ENCODE measurements at places on chromosomes 12 and 14.

DNA sequence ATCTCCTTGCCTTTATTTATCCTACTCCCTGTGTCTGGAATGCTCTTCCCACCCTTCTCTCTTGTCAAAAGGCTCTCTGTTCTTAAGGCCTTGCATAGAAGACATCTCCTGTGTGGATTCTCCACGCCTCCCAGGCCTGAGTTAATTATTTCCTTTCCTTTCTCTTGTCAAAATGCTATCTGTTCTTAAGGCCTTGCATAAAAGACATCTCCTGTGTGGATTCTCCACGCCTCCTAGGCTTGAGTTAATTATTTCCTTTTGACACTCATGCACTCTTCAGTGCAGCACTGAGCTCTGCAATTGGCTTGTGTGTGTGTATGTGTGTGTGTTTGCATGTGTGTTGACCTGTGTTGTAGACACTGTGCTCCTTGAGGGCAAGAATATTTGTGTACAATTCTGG lies 52.1 kb upstream of the DCD start:
- DNase-seq, result no peak

DNA sequence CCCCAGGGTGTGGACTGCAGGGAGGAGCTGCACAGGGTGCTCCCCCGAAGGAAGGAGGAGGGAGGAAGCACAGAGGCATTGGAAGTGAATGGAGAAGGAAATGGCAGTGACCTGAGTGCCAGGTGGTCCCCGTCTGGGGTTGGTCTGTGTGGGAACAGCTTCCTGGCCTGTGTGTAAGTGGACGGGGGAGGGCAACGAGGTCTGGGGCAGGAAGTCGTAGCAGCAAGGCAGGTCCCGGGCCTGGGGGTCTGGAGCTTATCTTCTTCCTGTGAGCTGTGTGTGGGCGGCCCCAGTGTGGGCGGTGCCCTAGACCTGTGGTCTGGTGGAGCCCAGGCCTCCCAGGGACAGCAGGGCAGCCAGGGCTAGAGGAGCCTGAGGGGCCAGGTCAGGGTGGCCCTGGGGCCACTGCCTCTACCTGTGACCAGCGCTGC lies 382.1 kb downstream of the TMEM121 start:
- no peak for DNase-seq

- no peak for DNase-seq
These were observed 769.3 kb upstream of the FLRT2 start for GRCh38 chr14:84760489-84761126.

DNA sequence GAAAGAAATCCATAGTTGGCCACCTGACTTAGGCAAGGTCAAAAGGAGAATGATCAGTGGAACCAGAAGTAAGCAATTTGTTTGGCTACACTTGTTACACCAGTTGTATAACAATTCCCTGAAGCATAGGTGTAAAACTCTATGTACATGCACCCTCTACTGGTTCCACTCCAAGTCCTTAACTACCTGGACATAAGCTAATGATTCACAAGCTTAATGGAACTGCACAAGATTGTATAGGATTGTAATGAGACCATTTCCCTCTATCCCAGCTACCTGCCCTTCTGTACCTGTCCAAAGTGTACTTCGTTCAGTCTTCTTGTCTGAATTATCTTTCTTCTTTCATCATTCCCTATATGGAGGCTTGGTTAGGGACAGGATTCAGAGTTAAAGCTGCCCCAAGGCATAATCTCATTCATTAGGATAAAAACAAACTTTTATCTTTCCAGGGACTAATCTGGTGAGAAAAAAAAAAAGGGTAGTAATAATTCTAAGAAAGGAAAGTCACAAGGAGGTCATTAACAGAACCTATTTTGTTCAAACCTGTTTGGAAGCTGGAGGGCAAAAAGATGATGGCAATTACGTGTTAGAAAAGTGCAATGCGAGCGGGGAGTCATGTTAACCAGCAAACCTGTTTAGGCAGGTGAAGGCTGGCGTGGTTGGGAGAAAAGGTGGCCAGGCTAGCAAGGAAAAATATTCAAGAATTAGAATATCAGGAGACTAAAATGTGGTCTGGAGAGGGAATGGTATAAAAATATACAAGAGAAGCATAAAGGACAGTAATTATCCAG lies 2.8 kb upstream of the TMEM52B start:
- DNase-seq, result no peak

DNA sequence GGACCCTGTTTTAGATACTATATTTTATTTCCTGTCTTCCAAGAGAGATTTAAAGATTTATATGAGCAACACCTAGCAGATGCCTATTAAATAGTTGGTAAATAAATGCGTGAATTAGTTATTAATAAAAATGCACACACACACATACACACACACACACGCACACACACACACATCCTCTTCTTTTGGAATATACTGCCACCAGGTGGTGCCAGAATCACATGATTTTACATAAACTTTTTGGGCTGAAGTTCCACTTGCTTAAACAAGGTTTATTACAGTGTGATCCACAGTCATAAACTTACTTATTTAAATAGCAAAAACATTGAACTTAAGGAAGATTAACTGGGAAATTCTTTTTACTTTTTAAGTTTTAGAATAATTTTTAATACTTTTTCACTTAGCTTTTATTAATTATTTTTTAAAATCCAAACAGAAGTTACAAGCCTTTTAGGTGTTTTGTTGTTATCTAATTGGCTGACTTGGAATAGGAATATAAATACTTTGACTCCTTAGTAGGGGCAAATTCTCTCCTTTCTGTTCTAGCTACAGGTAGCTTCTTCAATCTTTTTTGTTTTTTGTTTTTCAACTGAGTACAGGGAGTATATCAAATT lies 17.5 kb downstream of the RAD51B start:
- no peak for DNase-seq

- no peak for DNase-seq
These were observed 376.7 kb downstream of the ZFP36L1 start for GRCh38 chr14:68416171-68416570.

DNA sequence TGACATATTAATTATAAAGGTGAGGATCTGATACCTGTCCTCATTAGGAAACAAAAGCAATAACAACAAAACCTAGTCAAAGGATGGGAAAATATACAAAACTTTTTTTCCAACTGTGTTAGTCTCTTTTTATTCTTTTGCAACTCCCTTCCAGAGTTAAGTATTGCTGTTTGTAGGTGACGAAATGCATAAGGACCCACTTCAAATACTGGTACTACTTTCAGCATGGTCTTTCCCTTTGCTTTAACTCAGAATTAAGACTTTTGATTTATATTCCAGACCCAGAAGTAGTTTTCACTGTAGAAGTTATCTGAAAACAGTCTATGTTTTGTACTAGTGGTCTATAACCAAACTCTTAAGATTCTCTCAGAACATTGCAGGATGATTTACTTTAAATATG lies 34.1 kb upstream of the ABCC9 start:
- DNase-seq, result no peak
